ENCODE measurements at places on chromosomes 7 and 10.

- DNase-seq = no peak
These were observed 129.5 kb upstream of the BMPER start for GRCh38 chr7:33775790-33776189.

DNA sequence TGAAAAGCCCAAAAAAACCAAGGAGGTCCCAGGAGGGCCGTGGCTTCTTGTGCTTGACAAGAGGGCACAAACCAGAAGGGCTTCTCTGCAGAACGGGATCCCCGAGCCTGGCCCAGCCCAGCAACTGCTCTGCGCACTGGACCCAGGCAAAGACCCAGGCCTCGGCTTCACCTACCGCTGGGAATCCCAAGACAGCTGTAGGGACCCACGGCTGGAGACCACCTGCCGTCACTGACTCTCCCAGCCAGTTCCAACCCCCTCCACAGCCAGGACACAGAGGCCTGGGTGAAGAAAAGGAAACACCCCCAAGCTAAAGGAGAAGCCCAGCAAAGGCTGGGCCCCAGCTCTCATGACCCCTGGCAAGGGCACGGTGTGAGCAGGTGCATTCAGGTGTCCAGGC lies 24.3 kb downstream of the PDGFA start:
- no peak for DNase-seq

DNA sequence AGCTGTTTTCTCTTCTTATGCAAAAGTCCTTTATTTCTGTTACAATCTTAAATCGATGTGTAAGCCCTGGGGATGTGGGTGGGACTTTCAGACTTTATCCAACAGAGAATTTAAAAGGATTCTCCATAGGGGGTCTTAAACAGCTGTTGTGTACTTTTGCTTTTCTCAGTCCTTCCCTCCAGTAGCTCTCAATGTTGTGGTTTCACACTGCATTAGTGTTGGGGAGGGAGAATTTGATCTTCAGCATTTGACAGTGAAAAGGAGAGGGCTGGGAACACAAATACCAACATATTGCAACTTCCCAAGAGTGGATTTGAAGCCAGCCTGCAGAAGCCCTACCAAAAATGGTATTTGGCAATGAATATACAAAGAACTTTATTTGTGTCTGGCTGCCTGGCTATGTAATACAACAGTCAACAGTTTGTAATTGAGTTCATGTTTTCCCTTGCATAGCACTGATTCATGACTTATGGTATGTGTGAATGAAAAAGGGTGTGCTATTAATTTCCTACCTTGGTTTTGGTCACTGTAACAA lies 80.1 kb upstream of the CAPZA2 start:
- DNase-seq = no peak

GRCh38 chr7:15461576-15461975 lies 100.2 kb downstream of the AGMO start:
- DNase-seq = no peak

DNA sequence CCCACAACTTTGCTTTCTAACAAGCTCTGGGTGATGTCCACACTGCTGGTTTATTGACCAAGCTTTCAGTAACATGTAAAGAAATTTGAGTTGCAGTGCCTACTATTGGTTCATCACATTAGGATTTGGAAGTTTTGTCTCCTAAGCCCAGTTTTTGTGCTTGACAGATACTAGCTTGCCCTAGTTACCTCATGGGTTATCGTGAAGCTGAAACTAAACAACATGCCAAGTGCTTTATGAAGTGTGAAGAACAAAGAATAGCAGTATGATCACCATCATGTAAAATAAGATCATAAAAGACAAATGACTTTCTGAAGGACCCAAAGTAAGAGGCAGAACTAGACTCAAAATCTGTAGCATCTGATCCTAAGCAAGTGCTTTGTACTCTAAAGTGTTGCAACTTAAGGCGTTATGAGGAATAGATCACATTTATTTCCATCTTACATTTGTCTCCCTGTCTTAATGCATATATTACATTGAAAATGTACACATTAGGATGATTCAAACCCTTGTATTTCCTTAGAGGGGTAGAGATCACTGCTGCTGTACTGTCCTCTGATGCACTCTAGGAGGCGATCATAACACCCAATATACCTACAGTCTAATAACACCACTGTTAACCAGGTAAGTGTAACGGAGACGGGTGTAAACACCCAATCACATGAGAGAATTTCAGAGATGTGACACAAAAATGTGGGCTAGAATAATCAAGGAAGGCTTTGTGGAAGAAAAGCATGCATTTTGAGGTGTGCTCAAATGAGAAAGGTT lies 71.3 kb downstream of the NRCAM start:
- no peak for DNase-seq

- no peak for DNase-seq
These were observed 6.0 kb upstream of the LIPA start for GRCh38 chr10:89257581-89257980.

GRCh38 chr10:5565671-5566581 lies 41.2 kb downstream of the CALML3 start:
- DNase-seq = no peak

- DNase-seq = no peak
These were observed 23.5 kb downstream of the AOC1 start for GRCh38 chr7:150875791-150876190.

- DNase-seq = no peak
These were observed 66.8 kb downstream of the LRMDA start for GRCh38 chr10:75497997-75498883.

GRCh38 chr10:78448994-78449418 lies 415.3 kb downstream of the RPS24 start:
- DNase-seq = no peak

DNA sequence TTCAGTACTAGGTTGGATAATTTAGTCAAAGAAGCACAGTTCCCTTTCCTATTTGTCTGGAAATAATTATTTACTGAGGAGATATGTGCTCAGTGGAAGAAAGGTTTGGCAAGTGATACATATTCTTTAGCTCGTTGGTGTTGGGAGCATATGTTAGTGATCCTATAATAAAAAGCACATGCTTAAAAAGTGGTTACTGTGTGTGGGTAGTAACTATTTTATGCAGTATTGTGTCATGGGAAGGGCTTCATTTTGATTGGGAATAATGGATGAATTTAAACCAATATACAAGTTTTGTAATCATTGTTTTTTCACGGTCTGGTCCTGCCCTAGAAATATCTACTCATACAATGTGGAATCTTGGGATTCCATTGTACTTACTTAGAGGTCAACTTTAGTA lies 188.7 kb upstream of the PPP1R3A start:
- no peak for DNase-seq

DNA sequence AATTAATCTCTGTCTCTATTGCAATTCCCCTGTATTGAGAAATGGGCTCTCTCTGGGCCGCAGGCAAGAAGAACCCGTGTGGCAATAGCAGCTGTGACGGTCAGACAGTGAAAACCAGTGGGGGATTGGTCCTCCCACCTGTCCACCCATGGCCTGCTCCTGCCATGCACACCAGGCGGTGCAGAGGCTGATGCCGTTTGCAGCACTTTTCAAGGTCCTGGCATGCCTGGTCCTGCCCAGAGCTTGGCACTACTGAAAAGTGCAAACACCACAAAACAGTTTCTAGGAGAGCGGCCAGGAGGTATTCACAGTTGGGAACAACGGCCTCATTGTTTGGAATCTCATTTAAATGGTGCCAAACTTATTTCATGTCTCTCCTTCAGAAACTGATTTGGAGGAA lies 41.5 kb downstream of the PSPH start:
- DNase-seq = no peak

- DNase-seq = no peak
These were observed 77.6 kb upstream of the LRRC4 start for GRCh38 chr7:128108641-128109423.

DNA sequence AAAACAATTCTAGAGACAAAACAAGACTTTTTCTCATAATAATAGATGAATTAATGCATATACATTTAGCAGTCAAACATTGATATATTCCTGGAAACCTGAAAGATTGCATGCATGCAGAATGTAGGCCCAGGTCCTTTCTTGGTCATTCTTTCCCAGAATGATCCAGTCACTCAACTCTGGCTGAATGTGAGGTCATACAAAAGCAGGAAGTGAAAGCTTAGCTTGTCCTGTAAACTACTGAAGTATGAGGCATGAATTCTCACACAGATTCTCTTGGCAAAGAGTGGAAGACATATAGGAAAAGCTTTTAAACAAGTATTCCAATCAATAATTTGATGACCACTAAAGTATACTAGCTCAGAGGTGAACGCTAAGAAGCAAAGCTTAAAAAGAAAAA lies 253.9 kb downstream of the PPP1R3A start:
- no peak for DNase-seq

- DNase-seq = no peak
These were observed 39.7 kb downstream of the OAT start for GRCh38 chr10:124378881-124379471.

GRCh38 chr10:114654822-114655575 lies 3.1 kb downstream of the ABLIM1 start:
- DNase-seq = no peak

DNA sequence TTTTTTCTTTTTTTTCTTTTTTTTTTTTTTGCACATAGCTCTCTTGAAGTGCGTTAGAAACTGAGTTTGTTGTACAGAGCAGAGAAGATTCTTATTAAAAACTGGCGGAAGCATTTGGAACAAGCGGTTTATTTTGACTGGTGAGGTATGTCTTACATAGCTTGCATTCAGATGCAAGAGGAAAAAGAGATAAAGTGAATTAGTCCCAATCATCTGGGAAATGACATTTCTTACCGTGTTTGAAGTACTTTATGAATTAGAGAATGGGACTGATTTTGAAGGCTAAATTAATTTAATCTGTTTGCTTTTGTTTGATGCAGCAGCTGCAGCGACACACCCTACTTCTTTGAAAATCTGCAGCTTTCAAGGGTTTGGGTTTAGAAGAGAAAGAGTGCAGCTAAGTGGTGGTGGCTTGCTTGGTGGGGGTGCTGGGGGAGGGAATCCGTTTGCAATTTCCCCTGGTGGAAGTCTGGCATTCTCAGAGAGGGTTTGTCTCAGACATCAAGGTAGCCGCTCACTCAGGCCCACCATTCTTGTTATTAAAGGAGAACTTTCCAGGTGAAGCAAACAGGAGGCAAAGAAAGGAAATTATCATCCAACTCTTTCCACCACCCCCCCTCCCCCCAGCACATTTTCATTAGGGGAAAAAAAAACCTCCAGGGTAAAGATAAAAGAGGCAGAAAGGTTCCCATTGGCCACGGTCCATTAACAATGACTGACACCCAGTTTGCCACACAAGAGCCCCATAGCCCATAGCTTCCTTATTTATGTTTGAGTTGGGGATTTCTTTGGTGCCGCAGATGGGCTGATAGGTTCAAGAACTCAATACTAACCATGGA lies 231.7 kb downstream of the SKIDA1 start:
- DNase-seq = no peak

- DNase-seq = no peak
These were observed at the start of gene PLPP4 for GRCh38 chr10:120456626-120457430. Gene PLPP4, plus strand, starts transcription at chr10:120457227. Its CDS starts 79 bp downstream, at chr10:120457306.

GRCh38 chr7:145169908-145170307 lies 334.1 kb upstream of the TPK1 start:
- DNase-seq = no peak

DNA sequence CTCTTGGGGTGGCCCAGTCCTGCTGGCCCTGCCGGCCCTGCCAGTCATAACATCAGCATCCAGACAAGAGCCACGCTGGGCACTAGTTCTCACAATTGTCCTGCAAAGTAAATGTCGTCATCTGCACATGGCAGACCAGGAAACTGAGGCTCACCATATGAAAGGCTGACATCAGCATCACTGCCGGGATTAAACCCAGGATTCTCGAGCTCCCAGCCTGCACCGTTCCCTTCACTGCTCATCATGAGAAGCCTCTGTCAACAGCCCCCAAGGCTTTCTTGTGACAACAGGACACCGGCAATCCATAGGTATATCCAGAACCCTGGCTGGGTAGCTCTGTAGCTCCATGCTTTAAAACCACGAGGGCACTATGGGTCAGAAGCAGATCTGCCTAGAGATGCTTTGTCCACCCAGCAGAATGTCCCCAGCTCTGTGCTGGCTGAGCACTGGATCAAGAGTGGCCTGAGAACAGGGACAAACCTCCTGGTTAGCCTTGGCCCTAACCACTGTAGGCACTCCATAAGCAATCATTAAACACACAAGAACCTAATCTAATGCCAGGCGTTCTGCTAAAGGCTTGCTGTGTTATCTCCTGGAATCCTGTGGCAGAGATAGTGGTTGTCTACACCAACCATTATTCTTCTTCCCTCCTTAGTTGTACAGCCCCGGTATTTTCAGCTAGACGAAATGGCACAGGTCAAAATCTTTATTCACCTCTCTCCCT lies 41.2 kb upstream of the C10orf71 start:
- DNase-seq = no peak

DNA sequence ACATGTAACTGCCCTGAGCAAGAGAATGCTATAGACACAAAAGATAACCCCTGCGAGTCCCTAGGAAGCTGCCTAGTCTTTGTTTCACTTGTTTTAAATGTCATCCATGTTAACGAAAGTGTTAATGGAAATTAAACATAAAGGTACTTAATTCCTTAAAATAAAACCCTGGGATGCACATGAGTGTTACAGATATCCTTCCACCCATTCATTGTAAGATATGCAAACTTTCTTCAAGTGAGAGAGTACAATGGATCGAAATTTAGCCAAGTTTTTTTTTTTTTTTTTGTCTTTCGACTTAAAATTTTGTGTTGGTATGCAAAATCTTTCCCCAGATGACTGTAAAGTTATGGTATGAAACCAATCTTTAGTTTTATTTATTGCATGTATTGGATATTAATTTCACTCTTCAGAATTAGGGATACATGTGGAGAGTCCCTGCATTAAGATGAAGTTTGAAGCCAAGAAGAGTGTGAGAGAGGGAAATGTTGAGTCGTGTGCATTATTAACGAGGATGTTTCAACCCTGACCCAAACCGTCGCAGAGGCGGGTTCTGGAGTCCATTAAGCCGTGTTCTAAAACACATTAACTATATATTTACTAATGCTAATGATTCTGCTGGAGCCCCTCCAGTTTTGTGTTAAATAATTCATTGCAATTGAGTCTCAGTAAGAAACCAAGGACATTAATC lies 1.6 kb downstream of the CDK14 start:
- DNase-seq = no peak

GRCh38 chr10:131975796-131976195 lies 5.9 kb downstream of the BNIP3 start:
- no peak for DNase-seq

DNA sequence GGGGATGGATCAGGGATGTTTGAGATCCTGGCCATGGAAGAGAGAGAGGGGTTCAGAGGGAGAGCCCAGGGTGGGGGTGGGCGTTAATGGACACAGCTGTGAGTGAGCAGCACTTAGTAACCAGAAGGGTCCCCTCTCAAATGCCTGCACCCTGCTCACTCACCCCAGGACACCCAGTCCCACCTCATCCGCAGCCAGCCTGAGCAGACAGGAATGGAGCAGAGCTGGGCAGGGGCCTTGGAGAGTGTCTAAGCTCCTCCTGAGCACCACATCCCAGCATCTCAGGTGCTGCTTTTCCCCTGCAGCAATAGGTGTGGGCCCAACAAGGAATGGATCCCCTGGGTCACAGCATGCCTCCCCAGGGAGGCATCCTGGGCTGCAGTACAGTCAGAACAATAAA lies 5.3 kb downstream of the FAM24A start:
- no peak for DNase-seq

All from CD8-positive, alpha-beta T cell (primary cell).